Urinary bladder (tissue), 4 donors: ENCODE measurements at places on chromosomes 4 and X. TPM values are rescaled to one million over a fixed set of nuclear protein-coding genes. Genes with fewer than 3 reads are reported as not detected.

HSFX1 gene
- polyA plus RNA-seq, result 1.5 TPM

TMEM47 gene
- 47.7 TPM for polyA plus RNA-seq

PRRG3 gene
- polyA plus RNA-seq, result 1.3 TPM

SMPX gene
- 3.6 TPM for polyA plus RNA-seq

SSX2B gene
- polyA plus RNA-seq, result not detected

ATP8A1 gene
- polyA plus RNA-seq, result 3.9 TPM

TSPAN7 gene
- polyA plus RNA-seq, result 72.0 TPM

RAB33A gene
- 2.4 TPM for polyA plus RNA-seq

CCKAR gene
- polyA plus RNA-seq, result not detected

KLF8 gene
- polyA plus RNA-seq, result 9.8 TPM

DIAPH2 gene
- polyA plus RNA-seq, result 11.8 TPM

INTS6L gene
- 5.9 TPM for polyA plus RNA-seq

TRIM60 gene
- not detected for polyA plus RNA-seq

ZNF732 gene
- polyA plus RNA-seq, result 0.19 TPM

CCDC158 gene
- polyA plus RNA-seq, result 0.23 TPM

KDM6A gene
- polyA plus RNA-seq, result 9.9 TPM

XK gene
- polyA plus RNA-seq, result 2.1 TPM

SERPINA7 gene
- polyA plus RNA-seq, result 0.16 TPM

UGT8 gene
- 0.16 TPM for polyA plus RNA-seq

KCNE5 gene
- polyA plus RNA-seq, result 0.22 TPM

MID1 gene
- polyA plus RNA-seq, result 12.0 TPM

CYTL1 gene
- 10.1 TPM for polyA plus RNA-seq

ADGRG2 gene
- 2.4 TPM for polyA plus RNA-seq

REPS2 gene
- polyA plus RNA-seq, result 1.3 TPM

SLC9B2 gene
- 14.9 TPM for polyA plus RNA-seq

SUPT20HL2 gene
- 0.06 TPM for polyA plus RNA-seq

MMRN1 gene
- polyA plus RNA-seq, result 41.0 TPM

GAB3 gene
- 2.2 TPM for polyA plus RNA-seq

MAGEC1 gene
- polyA plus RNA-seq, result not detected

NPY1R gene
- 1.1 TPM for polyA plus RNA-seq

MAGEA4 gene
- not detected for polyA plus RNA-seq

SPANXN4 gene
- not detected for polyA plus RNA-seq

ZCCHC12 gene
- 0.44 TPM for polyA plus RNA-seq

CXCL6 gene
- not detected for polyA plus RNA-seq

TCEAL4 gene
- polyA plus RNA-seq, result 620 TPM

CSAG3 gene
- not detected for polyA plus RNA-seq
